Stimulated activated CD4-positive, alpha-beta T cell treated with anti-CD3 and anti-CD28 coated beads, Interleukin-12 subunit alpha, Interleukin-12 subunit beta, amount 100 ng/mL, for 48 hours (primary cell): ENCODE measurements at places on chromosomes 4 and X.

DNA sequence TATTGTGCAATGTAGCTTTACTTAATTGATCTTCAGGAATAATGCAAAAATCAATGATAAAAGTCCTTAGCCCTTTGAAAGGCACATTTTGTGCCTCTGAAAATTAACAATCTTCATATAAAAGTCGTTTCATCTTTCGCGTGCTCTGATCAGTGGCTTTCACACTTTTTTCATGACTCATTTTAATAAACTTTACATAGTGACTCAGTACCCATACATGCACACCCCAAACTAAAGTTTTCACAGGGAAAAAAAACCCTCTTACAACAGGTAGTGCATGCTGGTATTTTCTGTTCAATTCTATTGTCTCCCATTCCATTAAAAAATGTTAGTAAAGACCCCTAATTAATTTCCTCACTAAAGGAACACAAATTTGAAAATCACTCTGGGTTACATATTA is 21.5 kb downstream of the RWDD4 start:
- no peak for DNase-seq

- DNase-seq, result no peak
Observed at GRCh38 chr4:8726344-8726851, 133.8 kb downstream of the CPZ start.

- no peak for DNase-seq
Observed at GRCh38 chr4:157934151-157934550, 238.7 kb downstream of the GASK1B start.

DNA sequence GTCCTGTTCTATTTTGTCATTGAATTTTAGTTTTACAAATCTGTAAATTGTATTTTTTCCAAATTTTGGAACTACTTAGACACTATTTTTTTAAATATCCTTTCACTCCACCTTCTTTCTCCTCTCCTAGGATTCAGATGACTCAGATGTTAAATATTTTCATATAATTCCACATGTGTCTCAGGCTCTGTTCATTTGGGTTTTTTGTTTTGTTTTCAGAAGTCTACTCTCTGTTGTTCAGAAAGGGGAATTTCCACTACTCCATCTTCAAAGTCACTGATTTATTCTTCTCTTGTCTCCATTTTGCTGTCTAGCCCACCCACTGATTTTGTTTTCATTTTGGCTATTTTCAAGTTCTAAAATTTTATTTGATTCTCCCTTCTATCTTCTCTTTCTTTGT is 264.0 kb upstream of the SLIT2 start:
- no peak for DNase-seq

DNA sequence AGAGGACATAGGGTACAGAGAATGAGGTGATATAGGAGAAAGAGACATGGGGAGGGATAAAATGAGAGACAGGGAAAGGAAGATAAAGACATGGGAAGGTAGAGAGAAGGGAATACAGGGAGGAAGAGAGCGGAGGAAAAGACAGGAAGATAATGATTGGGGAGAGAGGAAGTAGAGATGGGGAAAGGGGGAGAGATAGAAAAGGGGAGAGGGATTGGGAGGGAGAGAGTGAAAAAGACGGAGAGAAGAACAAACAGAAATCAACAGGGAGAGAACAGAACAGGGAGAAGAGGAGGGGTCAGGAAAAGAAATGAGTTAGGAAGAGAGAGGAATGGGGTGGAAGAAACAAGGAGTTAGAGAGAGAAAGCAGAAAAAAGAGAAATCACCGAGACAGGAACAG is 4.6 kb downstream of the GRIPAP1 start:
- no peak for DNase-seq

GRCh38 chrX:53678667-53679066 is 7.9 kb downstream of the HUWE1 start:
- DNase-seq, result no peak

DNA sequence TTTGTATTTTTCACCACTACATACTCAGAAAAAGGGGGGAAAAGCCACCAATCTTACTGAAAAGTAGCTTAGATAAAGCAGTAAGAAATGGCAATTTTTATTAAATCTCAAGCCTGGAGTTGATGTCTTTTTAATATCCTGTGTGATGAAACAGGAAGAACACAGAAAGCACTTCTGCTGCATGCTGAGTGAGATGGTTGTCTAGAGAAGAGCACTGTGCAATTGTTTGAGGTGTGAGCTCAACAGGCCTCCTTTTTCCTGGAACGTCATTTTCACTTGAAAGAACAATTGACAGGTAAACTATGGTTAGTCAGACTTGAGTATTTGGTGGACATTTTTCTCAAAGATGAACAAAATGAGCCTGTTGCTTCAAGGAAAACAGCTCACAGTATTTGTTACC is 73.9 kb downstream of the RTL5 start:
- DNase-seq, result no peak

- no peak for DNase-seq
Observed at GRCh38 chrX:111719426-111720210, 38.6 kb downstream of the ALG13 start.

- DNase-seq, result no peak
Observed at GRCh38 chr4:48138936-48139335, 4.9 kb upstream of the TXK start.

GRCh38 chrX:6770936-6771335 is 236.0 kb upstream of the VCX3A start:
- DNase-seq, result no peak

DNA sequence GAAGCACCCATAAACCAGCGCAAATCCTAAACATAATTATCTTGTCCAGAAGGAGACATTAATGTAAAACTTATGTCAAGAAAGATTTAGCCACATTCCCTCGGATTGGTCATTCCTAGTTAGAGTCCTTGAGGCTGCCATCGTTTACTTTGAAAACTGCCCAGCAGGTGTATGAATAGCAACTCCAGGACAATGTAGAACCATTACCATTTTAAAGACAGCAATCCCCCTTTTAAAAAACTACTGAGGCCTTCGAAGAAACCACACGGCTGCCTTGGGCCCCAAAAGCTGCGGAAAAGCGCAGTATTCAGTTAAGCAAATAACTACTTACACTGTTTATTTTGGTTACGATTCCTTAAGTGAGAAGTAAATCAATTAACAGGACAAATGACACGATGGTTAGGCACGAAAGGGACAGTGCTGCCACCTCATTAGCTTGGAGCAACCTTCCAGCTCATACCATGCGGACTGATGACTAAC is 822 bp upstream of the SGMS2 start:
- DNase-seq, result no peak

- DNase-seq, result no peak
Observed at GRCh38 chr4:55013431-55013955, 111.9 kb downstream of the KDR start.

DNA sequence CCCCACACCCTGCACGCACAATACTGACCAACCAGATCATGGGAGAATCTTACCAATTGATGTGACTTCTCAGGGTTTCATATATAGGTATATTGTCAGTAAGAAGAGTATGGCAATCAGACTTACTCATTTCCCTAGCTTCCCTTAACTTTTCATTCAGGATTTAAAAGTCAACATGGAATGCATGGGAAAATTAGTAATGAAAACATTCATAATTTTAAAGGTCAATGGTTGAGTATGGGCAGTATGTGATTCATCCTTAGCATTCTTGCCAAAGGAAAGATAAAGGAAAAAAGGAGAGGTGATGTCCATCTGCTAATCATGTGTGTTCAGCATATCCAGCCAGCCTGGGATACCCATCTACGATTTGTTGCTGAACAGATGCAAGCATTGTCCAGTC is 4.0 kb downstream of the DIPK2B start:
- DNase-seq, result no peak

DNA sequence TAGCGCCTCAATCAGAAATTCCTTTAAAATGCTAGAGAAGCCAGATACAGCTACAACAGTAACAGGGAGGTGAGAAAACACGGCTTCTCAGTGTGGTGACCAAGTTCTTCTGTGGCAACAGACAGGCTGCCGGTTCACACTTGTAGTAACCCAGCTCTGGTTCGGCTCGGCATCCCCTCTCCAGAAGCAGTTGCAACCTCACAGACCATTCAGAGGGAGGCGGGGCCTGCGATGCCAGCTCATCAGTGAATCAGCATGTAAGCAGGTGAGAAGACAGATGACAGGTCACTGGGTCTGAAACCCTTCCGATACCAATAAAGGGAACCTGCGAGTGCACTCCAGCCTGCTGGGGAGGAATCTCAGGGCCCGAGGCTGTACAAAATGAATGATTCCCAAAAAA is 251.0 kb downstream of the KCNIP4 start:
- no peak for DNase-seq

DNA sequence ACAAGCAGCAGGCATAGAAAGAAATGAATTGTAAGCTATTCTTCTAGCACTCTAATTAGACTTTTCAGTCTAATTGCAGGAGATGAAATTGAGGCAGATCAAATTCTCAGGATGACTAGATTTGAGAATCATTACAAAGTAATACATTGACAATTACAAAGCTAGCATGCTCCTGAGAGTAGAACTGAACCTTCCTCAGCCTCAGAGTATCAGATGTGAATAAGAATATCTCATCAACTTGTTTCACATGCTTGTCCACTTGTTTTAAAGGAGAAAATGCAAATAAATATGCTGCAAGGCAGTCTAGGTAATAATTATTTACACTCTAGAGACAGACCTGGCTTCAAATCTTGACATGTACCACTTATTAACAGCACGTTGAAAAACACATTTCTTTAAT is 491.0 kb upstream of the MAGEB2 start:
- no peak for DNase-seq

GRCh38 chr4:113540859-113541258 is 220.7 kb downstream of the CAMK2D start:
- DNase-seq, result peak; percentile 63

DNA sequence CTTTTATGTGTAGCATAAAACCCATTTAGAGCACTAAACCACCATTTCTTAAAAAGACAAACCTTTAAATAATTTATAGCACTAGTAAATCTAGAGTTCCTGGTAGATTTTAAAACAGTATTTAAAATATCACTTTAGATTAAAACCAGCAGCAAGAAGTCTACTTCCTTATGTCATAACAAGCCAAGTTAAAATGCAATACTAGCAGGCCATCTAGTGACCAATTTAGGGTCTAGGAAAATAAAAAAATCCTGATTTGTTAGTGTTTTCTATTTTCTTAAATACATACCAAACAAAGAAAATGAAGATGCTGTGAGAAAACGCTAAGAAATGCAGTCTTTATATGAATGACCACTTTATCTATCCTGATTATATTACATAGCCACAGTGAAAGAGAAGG is 53.9 kb downstream of the PAPSS1 start:
- DNase-seq, result no peak

- DNase-seq, result no peak
Observed at GRCh38 chr4:8282134-8282641, 12.6 kb downstream of the HTRA3 start.

GRCh38 chr4:169256101-169256612 is 14.6 kb downstream of the SH3RF1 start:
- no peak for DNase-seq

GRCh38 chrX:20124964-20125363 is 8.3 kb upstream of the MAP7D2 start:
- no peak for DNase-seq

- no peak for DNase-seq
Observed at GRCh38 chrX:22118161-22118830, 86.2 kb downstream of the PHEX start.

DNA sequence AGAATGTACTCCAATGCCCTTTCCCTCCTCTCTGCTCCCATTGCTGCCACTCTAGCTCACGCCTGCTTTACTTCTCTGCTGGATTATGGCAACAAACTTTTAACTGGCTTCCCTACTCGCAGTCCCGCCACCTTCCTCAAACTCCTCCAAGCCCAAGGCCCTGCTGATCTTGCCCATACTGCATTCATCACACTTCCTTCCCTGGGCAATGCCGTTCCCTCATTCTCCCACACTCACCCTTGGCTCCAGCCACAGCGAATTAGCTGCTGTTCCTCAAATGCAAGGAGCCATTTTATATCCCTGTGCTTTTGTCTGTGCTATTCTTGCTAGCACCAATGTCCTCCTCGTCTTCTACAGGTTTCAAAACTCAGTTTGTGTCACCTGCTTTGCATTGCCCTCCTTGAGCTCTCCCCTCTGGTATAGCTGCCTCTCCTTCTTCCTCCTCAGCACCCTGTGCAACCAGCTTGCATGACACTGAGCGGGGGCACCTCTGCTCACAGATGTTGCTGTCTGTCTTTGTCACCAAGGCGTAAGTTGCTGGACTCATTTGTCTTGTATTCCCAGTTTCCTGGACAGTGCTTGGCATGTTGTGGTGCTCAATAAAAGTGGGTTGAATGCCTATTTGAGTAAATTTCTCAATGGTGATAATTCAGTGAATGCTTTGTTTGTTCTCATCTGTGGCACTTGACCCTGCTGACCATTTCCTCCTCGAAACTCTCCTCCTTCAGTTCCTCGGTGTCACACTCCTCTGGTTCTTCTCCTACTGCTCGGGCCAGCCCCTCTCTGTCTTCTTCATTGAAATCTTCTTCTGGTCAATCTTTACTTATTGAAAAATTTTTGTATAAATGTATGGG is 22.4 kb upstream of the MGST2 start:
- DNase-seq, result no peak

DNA sequence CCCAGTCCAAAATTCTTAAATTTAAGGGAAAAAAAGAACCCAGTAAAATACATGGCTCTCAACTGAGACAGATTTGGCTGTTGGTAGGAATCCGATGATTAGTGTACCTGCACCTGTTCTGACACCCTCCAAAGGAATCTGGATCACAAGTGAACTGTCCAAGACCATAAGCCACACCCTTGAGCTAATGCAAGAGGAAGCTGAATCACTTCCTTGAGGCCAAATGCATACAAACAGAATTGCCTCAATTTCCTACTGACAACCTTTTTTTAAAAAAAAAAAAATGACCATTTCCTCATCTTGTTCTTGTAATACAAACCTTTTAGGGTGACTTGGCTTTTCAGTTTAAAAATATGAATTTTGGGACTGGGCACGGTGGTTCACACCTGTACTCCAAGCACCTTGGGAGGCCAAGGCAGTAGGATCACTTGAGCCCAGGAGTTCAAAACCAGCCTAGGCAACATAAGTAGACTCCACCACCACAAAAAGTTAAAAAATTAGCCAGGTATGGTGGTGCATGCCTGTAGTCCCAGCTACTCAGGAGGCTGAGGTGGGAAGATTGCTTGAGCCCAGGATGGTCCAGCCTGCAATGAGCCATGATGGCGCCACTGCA is 10.7 kb upstream of the FBXL5 start:
- DNase-seq, result no peak

GRCh38 chr4:72587334-72587733 is 18.3 kb upstream of the ADAMTS3 start:
- DNase-seq, result no peak

DNA sequence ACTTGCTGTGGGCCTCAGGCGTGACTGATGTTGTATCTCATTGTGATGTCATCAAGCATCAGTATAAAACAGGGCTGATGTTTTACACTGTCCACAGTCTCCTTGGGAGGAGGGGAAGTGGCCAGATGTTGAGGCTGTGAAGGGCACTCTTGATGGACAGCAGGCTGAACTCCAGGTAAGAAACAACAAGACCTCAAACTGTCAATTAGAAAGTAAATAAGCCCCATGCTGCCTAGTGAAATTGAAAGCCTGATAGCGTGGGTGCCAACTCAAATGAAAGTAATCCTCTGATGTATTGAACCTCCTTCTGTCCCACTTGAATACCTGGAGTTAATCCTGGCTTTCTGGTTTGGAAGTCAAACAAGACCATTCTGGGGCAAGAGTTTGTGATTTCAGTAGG is 19.7 kb downstream of the VSIG1 start:
- no peak for DNase-seq

GRCh38 chr4:174935607-174936006 is 17.4 kb downstream of the ADAM29 start:
- no peak for DNase-seq
